ENCODE measurements at places on chromosomes 3 and 15. TPM values are rescaled to one million over a fixed set of nuclear protein-coding genes. Genes with fewer than 3 reads are reported as not detected.

DNA sequence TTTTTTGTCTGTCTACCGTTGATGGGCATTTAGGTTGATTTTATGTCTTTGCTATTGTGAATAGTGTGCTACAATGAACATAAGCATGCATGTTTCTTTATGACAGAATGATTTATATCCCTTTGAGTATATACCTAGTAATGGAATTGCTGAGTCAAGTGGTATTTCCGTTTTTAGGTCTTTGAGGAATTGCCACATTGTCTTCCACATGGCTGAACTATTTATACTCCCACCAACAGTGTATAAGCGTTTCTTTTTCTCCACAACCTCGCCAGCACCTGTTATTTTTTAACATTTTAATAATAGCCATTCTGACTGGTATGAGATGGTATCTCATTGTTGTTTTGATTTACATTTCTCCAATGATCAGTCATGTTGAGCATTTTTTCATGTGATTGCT, 89.6 kb upstream of the GALNT15 start:
- no peak for DNase-seq

DNA sequence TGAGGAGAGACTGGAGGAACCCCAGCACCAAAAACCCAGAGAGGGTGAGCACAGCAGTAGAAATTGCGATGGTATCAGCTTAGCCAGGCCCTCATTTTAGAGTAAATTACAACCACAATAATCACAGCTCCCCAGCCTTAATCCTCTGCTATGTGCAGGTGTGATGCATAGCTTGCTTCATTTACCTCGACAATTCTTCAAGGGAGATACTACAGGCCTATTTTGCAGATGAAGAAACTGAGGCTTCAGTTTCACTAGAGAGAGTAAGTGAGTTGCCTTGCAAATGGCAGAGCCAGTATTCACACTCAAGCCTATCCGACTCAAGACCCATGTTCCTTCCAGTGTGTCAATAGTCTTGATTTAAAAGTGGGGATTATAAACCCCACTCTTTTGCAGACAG, 33.4 kb downstream of the LSM3 start:
- DNase-seq, result no peak

DNA sequence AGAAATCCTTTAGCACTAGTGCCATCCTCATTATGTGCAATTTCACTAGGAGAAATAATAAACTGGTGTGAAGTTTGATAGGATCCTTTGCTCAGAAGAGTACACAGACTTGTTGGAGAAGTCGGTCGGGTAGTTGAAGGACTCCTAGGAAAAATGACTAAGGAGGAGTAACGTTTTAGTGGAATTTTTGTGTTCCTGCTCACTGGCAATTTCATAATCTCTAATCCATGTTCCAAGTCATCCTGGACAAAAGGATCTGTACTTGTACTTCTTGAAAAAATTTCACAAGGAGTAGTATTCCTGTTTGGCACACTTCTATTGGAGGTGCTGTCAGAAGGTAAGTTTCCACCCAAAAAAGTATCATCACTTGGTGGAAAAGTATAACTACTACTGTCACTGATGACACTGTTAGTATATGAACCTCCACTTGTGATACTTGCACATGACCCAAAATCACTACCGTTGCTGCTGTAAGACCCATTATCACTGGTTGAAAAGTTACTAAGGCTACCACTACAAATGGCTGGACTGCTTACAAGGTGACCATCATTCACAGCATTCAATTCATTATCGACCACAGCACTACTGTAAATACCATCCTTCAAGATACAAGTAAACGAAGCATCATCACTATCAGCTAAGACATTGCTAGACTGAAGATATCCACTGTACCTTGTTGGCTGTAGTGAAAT, 77.4 kb downstream of the NEDD4 start:
- DNase-seq, result no peak

DNA sequence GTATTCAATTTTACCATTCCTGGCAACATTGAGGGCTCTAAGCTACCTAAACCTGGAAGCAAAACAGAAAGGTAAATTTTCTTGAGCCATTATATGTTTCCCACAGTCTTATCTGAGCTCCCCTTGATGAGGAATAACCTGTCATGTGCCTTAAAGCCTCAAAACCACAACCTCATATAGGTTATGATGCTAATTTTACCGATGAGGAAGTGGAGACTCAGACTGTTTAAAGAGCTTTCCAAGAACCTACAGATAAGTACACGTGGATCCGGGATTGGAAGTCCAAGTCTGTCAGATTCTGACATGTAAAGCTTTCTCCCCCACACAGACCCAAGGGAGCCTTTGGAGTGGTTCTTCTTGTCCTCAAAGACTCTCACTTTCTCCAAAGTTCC, 140.5 kb downstream of the SEMA6D start:
- no peak for DNase-seq

SHF gene
- 4.6 TPM for total RNA-seq

- peak; percentile 91 for DNase-seq
Measured at GRCh38 chr3:140529096-140529495, 148.8 kb upstream of the TRIM42 start.

- no peak for DNase-seq
Measured at GRCh38 chr15:95267481-95267880, 1036.1 kb downstream of the MCTP2 start.

GRCh38 chr3:103991461-103992115, 1375.1 kb upstream of the ALCAM start:
- DNase-seq, result no peak

- no peak for DNase-seq
Measured at GRCh38 chr3:164186095-164186494, 892.2 kb downstream of the SI start.

- no peak for DNase-seq
Measured at GRCh38 chr15:92062505-92062904, 209.0 kb downstream of the SLCO3A1 start.

BNC1 gene
- 0.19 TPM for total RNA-seq

- DNase-seq, result no peak
Measured at GRCh38 chr3:185280572-185281365, 26.9 kb upstream of the EHHADH start.

DNA sequence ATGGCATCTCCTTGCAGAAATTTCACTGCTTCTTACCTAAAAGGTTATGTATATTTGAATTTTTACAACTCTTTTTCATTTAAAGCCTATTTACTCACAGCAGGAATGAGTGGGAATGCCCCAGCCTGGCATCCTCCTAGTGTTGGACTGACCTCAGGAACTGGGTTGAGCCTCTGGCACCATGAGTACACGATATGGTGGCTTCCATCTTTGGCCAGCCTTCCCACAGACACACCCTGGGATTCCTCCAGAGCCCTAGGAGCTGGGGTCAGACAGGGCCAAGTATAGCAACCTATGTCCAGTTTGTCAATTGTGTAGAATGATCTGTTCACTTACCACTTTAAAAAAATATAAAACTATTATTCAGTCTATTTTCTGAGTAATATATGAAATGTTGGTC, 57.2 kb upstream of the HEG1 start:
- no peak for DNase-seq

- no peak for DNase-seq
Measured at GRCh38 chr3:171753665-171754408, 56.4 kb downstream of the PLD1 start.

- no peak for DNase-seq
Measured at GRCh38 chr3:127011270-127011992, 28.5 kb downstream of the PLXNA1 start.

DNA sequence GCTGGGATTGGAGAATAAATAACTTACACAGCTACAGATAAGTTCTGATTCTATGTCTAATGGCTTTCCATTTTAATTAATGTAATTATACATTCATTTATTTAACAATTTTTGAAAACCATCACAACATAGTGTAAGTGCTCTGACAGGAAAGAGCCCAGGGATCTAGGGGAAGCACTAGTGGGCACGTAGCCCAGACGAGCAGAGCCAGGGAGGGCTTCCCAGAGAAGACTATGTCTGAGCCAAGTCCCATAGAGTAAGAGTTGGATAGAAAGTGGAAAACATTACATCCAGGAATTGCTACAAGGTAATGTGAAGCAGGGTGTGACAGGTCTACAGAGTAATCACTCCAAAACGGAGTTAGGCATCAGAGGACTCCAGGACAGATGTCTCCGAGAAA, 2.9 kb upstream of the HGD start:
- DNase-seq, result no peak

- no peak for DNase-seq
Measured at GRCh38 chr3:36175113-36175812, 205.0 kb upstream of the STAC start.

IQCH gene
- total RNA-seq, result 2.4 TPM

GRCh38 chr15:90840954-90841353, 27.4 kb upstream of the FURIN start:
- DNase-seq, result no peak

GRCh38 chr3:58567251-58567515, 10.0 kb downstream of the FAM107A start:
- DNase-seq, result no peak

NEK10 gene
- 0.58 TPM for total RNA-seq

- DNase-seq, result no peak
Measured at GRCh38 chr3:102676424-102676823, 241.6 kb downstream of the ZPLD1 start.

SLC6A11 gene
- not detected for total RNA-seq

DNA sequence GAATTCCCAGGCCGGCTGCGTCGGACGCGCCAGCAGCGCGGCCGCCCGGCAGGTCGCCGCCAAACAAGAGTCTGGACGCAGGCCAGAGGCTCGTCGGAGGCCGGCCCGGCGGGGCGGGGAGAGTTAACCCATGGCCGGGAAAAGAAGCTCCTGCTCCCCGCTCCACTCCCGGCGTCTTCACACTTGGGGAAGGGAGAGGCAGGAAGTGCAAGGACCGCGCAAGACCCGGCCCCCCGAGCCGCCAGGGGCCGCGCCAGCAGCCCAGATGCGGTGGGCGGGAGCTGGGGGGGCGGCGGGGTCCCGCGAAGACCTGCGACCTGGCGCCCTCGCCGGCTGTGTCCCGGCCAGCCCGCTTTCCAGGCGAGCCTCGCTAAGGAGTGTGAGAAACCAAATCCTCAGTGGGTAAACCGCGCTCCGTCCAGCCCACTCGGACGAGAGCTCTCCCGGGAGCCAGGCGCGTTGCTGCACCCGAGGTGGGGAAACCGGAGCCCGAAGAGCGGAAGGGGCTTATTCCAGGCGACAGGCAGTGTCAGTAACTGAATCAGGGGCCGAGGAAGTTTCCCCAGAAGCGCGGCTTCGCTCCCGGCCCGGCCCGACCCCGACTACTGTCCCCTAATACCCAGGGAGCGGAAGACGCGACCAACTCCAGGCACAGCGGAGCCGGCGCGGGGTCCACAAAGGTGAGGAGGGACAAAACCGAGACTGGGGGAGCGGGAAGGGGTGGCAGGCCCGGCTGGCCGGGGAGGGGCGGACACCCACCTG, 721 bp downstream of the ADAMTS7 start:
- DNase-seq, result no peak

GRCh38 chr3:124747111-124747981, 17.1 kb downstream of the UMPS start:
- no peak for DNase-seq

- no peak for DNase-seq
Measured at GRCh38 chr15:52808441-52808840, 18.3 kb upstream of the ONECUT1 start.

GRCh38 chr3:2099779-2100191, 1.1 kb downstream of the CNTN4 start:
- DNase-seq, result no peak

- DNase-seq, result no peak
Measured at GRCh38 chr3:172098698-172099494, 59.5 kb downstream of the FNDC3B start.

PCCB gene
- total RNA-seq, result 25.8 TPM

DNA sequence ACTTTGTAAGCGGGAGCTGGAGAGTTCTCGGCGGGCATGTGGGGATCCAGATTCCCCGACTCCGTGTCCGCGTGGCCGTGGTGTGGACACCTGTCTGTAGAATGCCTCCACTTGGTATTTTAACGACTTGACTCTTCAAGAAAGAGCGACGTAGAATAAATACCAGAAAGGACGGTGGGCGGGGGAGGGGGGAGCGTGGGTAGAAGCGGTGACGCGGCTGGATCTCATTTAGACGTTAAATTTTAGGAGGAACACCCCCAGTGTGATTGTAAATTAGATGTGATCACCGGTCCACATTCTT, 620 bp upstream of the PYGO1 start:
- no peak for DNase-seq

DNA sequence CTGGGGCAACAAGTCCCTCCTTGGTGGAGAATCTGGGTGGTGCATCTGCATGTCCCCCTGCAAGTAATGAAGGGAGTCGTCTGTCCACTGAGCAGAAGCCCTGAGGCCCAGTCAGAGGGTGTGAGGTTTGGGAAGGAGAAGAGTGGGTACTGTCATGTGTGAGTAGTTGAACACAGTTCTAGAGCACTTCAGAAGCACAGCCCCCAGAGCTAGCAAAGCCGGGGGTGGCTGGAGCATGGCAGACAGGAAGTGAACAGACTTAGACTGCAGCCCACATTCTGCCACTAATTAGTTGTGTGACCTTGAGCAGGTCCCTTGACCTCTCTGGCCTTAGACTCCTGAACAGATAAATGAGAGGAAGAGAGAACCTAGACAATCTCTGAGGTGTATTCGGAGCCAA, 207.6 kb downstream of the UACA start:
- DNase-seq, result no peak

DNA sequence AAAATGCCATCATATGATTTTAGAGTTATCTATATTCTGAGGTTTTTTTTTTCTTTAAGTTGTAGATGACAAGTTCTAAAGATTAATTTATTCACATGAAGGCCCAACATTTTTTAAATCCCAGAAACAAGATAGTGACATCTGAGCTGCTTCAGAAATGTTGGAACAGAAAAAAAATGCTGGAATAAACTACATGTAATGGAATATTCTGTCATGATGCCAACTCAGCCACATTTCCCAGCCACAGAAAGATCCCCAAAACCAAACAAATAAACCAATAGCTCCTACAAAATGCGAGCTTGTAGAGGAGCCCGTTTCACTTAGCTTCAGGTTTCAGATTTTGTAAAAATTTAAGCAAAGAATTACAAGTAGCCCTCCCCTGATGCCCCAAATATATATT, 111.0 kb upstream of the MYO5C start:
- DNase-seq, result no peak

PLA2G4D gene
- not detected for total RNA-seq

CLDN18 gene
- total RNA-seq, result 0.39 TPM

GRCh38 chr3:14452740-14453710, 50.6 kb downstream of the SLC6A6 start:
- DNase-seq, result peak; percentile 97

MESP2 gene
- not detected for total RNA-seq

DNA sequence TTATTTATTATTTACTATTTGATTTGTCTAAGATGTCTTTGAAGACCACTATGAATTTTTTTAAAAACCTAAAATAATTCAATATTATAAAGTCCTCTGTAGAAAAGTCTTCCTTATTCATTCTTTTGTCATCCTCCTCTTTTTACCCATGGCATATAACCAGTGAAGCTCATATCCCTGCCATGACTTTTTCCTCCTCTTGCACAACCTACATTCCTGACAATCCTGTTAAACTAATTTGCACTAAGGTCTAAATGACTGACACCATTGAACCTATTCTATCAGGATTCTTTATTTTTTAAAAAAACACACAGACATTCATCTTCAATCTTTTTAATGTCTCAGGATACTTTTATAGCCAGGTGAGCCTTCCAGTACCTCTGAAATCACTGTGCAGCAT, 159.9 kb upstream of the SLC2A2 start:
- no peak for DNase-seq

- DNase-seq, result no peak
Measured at GRCh38 chr3:60774617-60775016, 476.6 kb downstream of the FHIT start.
